Caudate nucleus (tissue), 63 donors: ENCODE measurements at places on chromosomes 2 and 18.

DNA sequence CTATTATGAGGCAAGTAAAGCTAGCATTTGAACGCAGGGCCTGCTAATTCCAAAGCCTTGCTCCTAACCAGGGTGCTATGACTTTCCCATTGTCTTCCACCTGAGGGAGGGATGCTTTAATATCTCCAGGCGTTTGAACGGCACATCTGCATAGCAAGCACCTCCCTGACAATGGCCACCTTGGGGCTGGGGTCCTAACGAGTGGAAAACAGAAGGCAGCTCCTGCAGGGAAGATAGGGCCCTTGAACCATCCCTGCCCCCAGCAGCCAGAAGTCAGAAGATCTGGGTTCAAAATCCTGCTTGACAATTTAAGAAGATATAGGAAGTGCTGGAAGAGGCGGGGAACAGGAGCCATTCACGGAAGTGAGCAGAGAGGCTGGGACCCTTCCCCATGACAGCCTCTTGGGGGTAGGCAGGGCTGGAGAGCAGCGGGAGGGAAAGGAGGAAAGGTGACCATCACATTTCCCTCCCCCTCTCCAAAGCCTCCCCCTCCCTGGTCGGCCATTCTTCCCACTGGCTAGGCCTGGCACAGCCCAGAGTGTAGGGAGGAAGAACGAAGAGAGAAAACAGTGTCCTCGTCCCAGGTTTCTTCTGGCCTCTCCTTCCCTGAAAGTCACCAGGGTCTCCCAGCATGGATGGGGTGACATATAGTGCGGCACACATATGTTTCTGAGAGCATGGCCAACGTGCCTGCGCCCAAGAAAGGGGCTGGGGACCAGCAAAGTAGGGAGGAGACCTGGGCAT is 73.5 kb downstream of the EMX1 start:
- no peak for DNase-seq

DNA sequence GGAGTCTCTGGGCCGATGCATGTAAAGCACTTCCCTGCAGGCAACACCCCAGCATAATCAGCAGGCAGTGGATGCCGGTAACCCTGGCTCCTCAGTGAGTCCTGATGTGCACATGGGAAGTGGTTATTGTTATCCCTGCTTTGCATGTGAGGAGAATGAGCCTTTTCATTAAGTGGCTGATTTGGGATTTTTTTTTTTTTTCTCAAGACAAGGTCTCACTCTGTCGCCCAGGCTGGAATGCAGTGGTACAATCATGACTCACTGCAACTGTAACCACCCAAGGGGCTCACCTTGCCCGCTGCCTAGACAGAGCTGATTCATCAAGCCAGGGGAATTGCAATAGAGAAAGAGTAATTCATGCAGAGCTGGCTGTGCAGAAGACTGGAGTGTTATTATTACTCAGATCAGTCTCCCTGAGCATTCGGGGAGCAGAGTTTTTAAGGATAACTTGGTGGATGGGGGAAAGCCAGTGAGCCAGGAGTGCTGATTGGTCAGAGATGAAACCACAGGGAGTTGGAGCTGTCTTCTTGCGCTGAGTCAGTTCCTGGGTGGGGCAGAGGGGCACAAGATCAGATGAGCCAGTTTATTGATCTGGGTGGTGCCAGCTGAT is 95.4 kb downstream of the SOCS6 start:
- no peak for DNase-seq

DNA sequence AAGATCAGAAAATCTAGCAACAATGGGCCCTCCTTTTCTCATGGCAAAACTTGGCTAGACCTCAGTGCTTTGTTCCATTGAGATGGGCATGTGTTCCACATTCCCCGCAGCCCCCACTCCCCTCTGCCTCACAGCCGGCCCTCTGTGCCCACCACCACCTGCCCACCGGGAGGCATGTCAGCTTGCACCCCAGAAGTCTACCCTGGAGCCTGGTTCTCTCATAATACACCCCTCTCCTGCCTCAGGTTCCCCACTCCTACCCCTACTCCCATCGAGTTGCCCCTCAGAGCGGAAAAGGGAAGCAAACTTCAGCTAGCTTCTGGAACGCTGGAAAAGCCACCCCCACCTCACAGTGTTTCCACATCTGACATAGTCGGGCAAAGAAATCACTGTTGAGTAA is 219.0 kb downstream of the ANAPC1 start:
- no peak for DNase-seq

- DNase-seq, result no peak
These were observed 633.2 kb upstream of the PKDCC start for GRCh38 chr2:41414486-41415230.

GRCh38 chr2:8282858-8283252 is 399.0 kb upstream of the ID2 start:
- no peak for DNase-seq

DNA sequence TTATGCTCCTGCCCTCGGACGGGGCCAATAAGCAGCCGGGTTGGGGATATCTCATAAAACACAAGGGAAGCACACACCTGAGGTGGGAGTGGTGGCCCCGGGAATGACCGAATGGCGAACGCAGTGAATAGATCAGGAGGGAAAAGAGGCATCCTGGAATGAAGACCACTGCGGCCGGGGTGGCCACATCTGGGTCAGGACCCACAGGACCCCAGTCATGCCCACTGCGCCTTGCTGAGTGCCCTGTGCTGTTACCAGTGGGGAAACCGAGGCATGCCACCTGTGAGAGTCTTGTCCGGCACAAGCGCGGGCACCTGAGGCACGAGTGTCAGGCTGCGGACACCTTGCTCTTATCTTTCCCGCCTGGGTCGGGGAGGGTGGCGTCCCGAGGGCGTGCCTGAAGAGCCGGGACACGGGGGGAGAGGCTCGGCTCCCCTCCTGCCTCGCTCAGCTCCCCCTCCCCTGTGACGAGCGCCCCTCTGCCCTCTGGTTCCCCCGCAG is 1.6 kb downstream of the PDCD1 start:
- DNase-seq, result no peak

- DNase-seq, result no peak
These were observed 19.4 kb downstream of the TOGARAM2 start for GRCh38 chr2:29000481-29000880.

- no peak for DNase-seq
These were observed 55.7 kb upstream of the REL start for GRCh38 chr2:60825666-60826065.

GRCh38 chr18:33923980-33924379 is 300.7 kb downstream of the NOL4 start:
- no peak for DNase-seq

- no peak for DNase-seq
These were observed 29.1 kb downstream of the DYM start for GRCh38 chr18:49431165-49431962.

- no peak for DNase-seq
These were observed 45.4 kb upstream of the CTAGE1 start for GRCh38 chr18:22463076-22463475.

DNA sequence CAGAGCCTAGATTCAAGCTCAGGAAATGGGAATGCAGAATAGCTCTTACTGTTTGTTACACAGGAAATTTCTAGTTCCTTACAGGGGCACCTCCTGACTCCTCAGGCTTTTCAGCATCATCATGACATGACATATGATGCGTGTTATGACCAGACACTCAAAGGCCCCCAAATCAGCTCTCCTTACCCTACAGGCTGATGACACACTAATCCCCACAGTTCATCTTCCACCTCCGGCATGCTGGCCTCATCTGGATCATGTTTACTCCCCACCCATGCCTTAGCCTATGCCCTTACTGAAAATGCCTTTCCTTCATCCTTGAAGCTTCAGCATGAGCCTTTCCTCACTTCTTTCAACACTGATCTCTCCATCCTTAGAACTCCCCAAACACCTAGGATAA is 356.9 kb downstream of the SETBP1 start:
- no peak for DNase-seq

GRCh38 chr2:11065833-11066485 is 89.3 kb upstream of the SLC66A3 start:
- no peak for DNase-seq

- DNase-seq, result no peak
These were observed 188.9 kb upstream of the TNP1 start for GRCh38 chr2:217048730-217049129.

DNA sequence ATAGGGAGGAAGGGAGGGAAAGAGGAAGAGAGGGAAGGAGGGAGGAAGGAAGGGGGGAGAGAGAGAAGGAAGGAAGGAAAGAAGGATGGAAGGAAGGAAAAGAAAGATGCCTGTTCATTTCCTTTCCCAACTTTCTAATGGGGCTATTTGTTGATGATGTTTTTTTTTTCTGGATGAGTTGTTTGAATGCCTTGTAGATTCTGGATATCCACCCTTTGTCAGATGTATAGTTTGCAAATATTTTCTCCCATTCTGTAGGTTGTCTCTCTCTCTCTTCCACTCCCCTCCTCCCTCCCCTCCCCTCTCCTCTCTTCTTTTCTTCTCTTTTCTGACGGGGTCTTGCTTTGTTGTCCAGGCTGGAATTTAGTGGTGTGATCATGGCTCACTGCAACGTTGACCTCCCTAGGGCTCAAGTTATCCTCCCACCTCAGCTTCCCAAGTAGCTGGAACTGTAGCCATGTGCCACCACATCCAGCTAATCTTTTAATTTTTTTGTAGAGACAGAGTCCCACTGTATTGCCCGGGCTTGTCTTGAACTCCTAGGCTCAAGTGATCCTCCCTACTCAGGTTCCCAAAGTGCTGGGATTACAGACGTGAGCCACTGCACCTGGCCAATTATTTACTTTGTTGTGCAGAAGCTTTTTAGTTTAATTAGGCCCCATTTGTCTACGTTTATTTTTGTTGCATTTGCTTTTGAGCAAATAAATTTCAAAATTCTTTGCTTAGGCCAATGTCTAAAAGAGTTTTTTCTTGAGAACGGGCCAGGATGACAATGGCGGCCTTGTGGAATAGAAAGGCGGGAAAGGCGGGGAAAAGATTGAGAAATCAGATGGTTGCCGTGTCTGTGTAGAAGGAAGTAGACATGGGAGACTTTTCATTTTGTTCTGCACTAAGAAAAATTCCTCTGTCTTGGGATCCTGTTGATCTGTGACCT is 57.3 kb upstream of the FAM117B start:
- DNase-seq, result no peak

DNA sequence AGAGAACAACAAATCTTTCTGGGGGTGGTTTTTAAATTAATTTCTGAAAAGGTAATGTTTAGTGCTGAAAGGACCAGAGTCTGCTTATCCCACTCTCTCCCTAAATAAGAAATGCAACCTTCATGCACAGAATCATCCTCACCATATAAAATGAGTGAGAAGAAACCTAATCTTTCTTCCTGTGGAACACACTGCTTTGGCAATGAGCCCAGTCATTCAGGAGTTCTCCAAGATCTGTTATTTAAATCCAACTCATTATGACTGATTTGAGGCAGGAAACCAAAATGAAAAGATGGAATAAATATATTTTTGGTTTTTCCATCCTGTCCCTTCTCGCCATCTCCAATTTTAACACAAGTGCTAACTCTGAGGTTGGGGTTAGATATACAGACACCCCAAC is 228.3 kb downstream of the SRBD1 start:
- DNase-seq, result no peak

- no peak for DNase-seq
These were observed 856.3 kb downstream of the SUCLG1 start for GRCh38 chr2:83602753-83603152.

GRCh38 chr2:149441255-149441654 is 110.9 kb downstream of the LYPD6 start:
- no peak for DNase-seq

- no peak for DNase-seq
These were observed 183.5 kb downstream of the SCG2 start for GRCh38 chr2:223418604-223419199.

GRCh38 chr2:201821080-201821479 is 14.7 kb downstream of the CDK15 start:
- no peak for DNase-seq

DNA sequence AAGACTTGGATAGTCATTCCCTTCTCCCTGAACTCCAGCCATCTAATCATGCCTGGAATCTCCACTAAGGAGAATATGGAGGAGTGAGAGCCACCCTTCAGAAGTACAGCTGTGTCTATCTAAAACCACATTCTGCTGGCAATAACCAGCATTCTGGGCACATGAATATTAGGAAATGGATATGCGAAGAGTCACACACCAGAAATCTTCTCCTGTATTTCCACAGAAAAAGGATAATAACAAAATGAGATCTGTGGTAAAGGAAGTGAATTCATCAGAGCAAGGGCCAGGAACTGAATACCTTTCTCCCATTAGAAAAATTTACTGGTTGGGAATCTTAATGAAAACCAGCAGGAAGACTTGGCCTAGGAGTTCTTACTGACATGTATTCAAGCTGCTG is 218.8 kb downstream of the SCG2 start:
- no peak for DNase-seq

DNA sequence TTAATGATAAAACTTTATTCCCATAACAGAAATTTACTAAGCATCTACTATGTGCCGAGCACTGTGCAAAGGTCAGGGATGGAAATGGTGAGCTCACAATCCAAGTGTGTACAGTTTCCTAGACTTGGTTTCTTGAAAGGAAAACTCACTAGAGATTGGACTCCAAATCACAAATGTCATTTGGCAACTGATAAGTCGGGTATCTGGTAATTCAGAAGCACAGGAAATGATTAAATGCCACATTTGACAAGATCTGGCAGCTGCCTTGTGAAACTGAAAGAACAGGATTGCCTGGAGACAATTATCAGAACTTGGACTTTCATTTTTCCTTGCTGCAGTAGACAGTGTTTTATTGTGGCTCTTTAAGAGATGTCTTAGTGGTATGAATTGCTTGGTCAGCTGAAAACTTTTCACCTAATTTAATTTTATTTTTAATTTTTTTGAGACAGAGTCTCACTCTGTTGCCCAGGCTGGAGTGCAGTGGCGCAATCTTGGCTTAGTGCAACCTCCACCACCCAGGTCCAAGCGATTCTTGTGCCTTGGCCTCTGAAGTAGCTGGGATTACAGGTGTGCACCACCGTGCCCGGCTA is 19.2 kb downstream of the ITGA6 start:
- no peak for DNase-seq

DNA sequence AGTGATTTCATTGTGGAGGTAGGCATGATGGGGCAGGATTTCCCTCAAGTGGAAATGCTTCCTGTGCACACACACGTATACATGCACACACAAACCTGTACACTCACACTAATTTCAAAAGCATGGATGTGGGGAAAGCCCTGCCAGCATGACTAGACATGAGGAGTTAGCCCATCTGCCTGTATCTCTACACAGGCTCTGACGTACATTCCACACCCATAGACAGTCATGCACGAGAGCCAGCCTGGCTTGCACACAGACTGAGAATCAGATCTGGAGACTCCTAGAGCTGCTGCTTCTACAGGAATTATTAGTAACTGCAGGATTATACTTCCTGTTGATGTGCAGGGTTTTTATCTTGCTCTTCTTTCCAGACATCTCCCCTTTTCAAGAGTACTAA is 27.3 kb upstream of the NFU1 start:
- no peak for DNase-seq

GRCh38 chr18:33135951-33136660 is 304.4 kb downstream of the CCDC178 start:
- DNase-seq, result no peak
